ENCODE measurements at places on chromosomes 1 and 21. TPM values are rescaled to one million over a fixed set of nuclear protein-coding genes. Genes with fewer than 3 reads are reported as not detected.

GRCh38 chr1:234994436-234995295, 134.0 kb downstream of the TOMM20 start:
- no peak for DNase-seq

GRCh38 chr1:28067523-28068090, 20.8 kb downstream of the EYA3 start:
- DNase-seq = no peak

GRCh38 chr1:10943991-10944730, 68.3 kb upstream of the TARDBP start:
- DNase-seq = peak; percentile 69

- DNase-seq = no peak
These were observed 135.3 kb upstream of the PRMT6 start for GRCh38 chr1:106921186-106921585.

GRCh38 chr1:231971397-231972110, 345.0 kb downstream of the DISC1 start:
- no peak for DNase-seq

GRCh38 chr1:102838016-102838415, 270.3 kb downstream of the COL11A1 start:
- DNase-seq = no peak

- no peak for DNase-seq
These were observed 19.6 kb downstream of the SPATA45 start for GRCh38 chr1:212827831-212828278.

DNA sequence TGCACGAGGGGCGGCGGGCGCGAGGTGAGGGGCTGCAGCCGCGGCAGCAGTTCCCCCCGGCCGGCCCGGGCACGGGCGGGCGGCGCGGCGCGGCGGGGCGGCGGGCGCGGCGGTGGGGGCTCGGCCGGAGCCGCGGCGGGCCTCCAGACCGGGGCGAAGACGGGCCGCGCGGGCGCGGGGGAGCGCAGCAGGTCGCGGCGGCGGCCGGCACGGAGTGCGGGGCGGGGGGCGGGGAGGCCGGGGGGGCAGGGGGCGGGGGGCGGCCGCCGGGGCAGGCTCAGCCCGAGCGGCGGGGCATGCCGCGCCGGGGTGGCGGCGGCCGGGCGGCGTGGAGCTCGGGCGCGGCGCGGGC, 311 bp downstream of the IRF2BP2 start:
- no peak for DNase-seq

- DNase-seq = no peak
These were observed 6.0 kb downstream of the HLX start for GRCh38 chr1:220884981-220885918.

GRCh38 chr1:14572861-14573260, 25.6 kb upstream of the KAZN start:
- no peak for DNase-seq

DNA sequence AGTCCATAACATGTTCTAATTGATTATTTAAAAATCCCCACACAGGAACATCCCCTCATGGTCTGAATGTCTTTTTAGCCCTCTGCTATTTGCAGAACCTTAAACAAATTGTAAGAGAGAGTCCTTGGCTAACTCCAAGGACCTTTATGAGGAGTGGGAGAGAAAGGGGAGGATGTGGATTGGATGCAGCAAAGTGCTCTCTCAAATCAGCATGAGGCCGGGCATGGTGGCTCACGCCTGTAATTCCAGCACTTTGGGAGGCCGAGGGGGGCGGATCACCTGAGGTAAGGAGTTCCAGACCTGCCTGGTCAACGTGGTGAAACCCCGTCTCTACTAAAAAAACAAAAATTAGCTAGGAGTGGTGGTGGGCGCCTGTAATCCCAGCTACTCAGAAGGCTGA, 154.8 kb downstream of the TGFB2 start:
- no peak for DNase-seq

DNA sequence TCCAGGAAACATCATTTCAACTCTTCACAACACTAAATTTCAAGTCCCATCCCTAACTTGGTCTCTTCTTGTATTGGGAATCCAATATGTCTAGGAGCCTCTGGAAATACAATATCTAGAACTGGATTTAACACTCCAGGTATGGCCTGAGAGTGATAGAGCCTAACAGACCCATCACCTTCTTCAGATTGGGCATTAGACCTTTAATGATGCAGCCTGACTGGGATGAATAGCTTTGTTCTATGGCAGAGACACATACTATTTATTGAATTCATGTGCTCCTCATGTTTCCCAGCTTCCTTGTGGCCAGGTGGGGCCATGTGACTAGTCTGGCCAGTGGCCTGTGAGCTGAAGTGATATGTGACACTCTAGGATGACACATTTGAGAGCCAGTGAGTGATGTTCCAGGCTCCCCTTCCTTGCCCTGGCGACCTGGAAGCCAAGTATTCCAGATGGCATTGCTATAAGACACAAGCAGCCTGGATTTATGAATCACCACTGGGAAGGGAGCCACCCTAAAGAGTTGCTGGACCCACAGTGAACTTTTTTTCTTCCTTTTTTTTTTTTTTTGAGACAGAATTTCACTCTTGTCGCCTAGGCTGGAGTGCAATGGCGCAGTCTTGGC, 31.0 kb upstream of the POU3F1 start:
- no peak for DNase-seq

- no peak for DNase-seq
These were observed 37.1 kb upstream of the RGS8 start for GRCh38 chr1:182721525-182721924.

DNA sequence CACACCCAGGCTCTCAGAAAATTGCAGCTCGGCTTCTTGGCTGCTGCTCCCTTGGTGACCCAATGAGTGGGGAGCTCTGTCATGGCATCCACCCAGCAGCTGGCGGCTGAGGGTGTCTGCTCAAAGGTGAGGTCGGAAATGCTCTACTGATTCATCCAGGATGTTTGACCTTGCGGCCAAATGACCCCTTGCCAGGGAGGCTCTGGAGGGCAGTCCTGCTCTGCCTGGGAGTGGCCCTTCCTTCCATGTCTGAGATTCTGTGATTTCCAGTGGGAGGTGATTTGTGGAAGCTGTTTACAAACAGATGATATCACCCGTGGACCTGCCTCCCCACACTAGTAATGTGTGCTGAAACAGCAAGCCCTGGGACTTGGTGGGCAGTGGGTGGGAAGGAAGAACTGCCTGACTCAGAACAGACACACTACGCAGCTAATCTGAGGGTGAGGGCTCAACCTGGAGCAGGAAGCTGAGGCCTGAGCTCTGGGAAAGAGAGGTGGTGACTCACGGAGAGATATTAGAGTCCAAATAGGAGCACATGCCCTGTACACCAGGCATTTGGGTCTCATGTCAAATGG, 3.0 kb downstream of the CRCT1 start:
- no peak for DNase-seq

GRCh38 chr1:199976496-199977144, 50.9 kb upstream of the NR5A2 start:
- DNase-seq = peak; percentile 69

- DNase-seq = no peak
These were observed 227.7 kb downstream of the PRDM2 start for GRCh38 chr1:13927736-13928135.

DNA sequence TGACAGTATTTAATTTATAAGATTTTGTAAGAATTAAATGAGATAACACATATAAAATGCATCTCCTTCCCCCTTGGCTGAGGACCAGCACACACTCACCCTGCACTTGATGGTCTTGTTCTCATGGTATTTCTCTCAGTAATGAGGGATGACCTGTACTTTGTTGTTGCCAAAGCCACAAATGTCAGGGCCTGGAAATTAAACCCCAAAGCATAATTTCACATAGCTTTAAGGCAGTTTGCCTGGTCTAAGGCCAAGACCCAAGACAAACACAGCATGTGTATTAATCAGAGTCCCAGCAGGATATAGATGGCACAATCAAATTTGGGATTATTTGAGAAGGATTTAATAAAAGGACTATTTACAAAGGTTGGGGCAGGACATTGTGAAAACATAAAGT, 48.6 kb upstream of the EPS15 start:
- no peak for DNase-seq

GRCh38 chr1:213389061-213389581, 338.1 kb downstream of the RPS6KC1 start:
- no peak for DNase-seq

DNA sequence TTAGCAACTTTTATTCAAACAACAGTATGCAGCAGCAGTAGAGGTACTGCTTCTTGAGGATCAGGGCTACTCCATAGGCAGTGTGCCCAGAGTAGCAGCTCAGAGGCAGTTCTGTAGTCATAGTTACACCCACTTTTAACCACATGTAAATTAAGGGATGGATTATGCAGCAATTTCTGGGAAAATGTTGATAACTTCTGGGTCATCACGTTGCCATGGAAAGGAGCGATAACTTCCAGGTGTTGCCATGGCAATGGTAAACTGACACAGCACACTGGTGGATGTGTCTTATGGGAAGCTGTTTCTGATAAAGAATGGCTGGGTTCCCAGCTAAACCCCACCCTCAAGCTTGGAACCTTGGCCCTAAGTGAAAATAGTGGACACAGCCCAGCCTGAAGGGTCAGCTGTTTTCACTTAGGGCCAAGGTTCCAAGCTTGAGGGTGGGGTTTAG, 29.0 kb upstream of the PLA2G2A start:
- DNase-seq = peak; percentile 75

GRCh38 chr1:201254625-201255478, 28.5 kb upstream of the PKP1 start:
- DNase-seq = peak; percentile 76

GRCh38 chr1:99886841-99887240, 36.7 kb downstream of the AGL start:
- DNase-seq = no peak

DNA sequence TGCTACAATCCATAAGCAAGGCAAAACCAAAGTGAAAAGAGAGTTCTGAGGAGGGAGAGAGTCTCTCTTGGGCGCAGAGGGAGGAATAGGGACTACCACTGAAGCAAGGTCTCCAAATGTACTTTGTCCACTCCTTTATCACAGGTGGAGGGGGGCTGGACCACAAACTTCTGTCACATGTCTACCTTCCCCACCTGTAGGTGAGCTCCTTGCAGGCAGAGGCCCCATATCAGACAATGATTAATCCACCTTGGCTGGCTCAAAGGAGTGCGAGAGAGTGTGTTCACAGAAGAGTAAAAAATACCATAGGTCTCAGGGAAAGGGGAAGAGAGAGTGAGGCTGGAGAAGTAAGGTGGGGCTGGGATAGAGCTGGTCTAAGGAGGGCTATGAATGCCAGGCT, 4.5 kb downstream of the BEND5 start:
- DNase-seq = no peak

DNA sequence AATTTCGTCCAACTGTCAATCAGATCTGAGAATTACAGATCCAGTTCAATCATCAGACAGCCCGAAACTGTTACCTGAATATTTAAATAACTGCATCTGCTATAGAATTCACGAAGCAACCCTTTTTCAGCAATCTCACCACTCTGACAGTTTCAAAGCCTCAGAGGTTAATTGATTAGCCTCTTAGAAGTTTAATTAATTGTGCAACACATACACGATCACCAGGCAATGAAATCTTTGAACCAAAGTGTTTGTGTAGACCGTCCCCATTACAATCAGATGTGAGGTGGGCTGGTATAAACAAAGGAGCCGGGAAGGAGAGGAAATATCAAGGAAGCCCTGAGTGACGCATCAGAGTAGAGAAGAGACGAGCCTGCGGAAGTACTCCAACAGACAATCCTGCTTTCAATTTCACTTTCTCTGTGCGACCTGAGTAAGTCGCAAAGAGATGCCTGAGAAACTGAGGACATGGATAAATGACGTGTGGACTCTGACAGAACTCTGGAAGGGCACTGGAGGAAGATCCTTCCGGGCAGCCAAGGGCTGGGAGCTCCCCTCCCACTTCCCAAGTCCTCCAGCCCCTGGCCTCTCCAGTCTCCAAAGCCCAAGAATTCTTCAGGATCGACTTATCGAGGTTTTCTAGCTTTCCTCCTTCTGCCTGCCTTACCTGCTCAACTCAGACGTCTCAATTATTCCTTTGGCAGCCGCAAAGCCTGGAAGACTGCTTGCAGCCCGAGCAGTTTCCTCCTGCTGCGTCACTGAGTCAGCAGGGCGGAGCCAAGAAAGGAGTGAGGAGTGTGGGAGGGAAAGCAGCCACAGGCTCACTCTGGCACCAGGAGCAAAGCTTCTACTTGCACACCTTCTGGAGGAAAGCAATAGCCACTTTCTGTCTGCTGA, at the start of gene RNASEL:
Gene RNASEL, minus strand, starts transcription at position 757 of the 897 bp plus-strand sequence. CDS start 2,450 bp downstream, outside the sequence.
- peak; percentile 85 for DNase-seq

CTSK gene
- polyA plus RNA-seq = 56.9 TPM

LDLRAD1 gene
- 1.1 TPM for polyA plus RNA-seq

DENND2C gene
- 10.5 TPM for polyA plus RNA-seq

TFF2 gene
- not detected for polyA plus RNA-seq

MSH4 gene
- polyA plus RNA-seq = 4.6 TPM

AKIRIN1 gene
- 138 TPM for polyA plus RNA-seq

OR2T29 gene
- polyA plus RNA-seq = not detected
